ENCODE measurements at places on chromosomes 4 and X.
A peak's percentile ranks its signal among the peaks of the same experiment; 100 is the strongest.

GRCh38 chrX:2863646-2864045 is 34.9 kb downstream of the GYG2 start:
- H3K27me3 ChIP-seq = no peaks in the 10 kb centered on the region
- no peaks in the 10 kb centered on the region for H3K4me1 ChIP-seq
- H3K27ac ChIP-seq = no peak overlapping the region

GRCh38 chr4:80091688-80092087 is 18.7 kb upstream of the ANTXR2 start:
- no peak for DNase-seq
- no peaks in the 10 kb centered on the region for H3K27me3 ChIP-seq
- no peak overlapping the region for H3K4me3 ChIP-seq
- H3K27ac ChIP-seq = no peak overlapping the region
- H3K36me3 ChIP-seq = no peaks in the 10 kb centered on the region

DNA sequence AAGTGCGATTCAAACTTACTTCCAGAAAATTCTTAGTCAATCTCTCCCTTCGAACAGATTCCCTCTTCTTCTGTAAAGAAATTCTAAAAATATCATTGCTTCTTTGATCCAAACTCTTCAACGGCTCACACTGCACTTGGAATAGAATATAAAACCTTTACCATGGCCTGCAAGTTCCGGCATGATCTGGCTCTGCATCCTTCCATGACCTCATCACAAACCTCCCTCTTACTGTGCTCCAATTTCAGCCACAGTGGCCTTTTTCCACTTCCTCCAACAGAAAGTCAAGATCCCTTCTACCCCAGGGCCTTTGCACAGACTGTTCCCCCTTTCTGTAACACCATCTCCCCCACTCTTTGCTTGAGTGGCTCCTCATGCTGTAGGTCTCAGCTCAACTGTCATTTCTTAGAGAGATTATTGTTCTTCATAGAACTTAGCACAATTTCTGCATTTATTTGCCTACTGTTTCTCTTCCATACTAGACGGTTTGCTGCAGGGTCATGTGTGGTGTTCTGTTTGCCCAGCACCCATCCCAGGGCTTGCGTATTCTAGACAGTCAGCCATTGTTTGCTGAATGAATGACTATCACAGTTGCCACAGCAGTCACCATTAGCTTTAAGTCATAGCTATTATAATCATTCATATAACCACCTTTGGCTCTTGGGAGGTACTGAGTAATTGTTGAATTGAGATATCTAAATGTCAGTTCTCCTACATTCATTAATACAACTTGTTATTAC is 1.9 kb upstream of the STOX2 start:
- H3K4me3 ChIP-seq = no peak overlapping the region
- no peak overlapping the region for H3K27ac ChIP-seq
- peaks cover 18% of the 10 kb centered on the region for H3K27me3 ChIP-seq
- DNase-seq = no peak
- no peaks in the 10 kb centered on the region for H3K36me3 ChIP-seq

DNA sequence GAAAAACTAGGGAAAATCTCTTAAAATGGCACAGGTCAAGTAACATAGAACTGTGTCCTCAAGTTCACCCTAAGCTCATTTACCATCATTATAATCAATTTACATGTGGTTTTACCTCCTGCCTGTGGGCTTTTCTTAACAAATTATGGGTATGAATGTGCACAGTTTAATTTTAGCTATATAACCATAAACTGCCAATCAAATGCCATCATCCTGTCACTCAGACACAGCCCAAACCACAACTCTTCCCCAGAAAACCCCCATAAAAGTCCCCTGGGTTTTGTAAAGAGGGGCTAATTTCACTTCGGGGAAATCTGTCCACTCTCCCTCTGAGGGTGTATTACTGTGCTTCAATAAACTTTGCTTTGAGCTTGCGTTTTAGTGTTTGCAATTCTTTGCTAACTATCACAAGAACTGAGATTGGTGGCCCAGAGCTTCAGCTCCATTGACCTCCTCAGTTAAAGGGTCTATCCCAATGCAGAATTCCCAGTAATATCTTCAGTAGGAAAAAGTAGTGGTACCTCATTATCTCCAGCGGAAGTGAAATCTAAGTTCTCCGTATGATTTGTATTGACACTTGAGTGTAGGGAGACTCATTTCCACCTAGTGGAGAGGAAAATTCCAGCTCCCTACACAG is 394.6 kb downstream of the SPOCK3 start:
- no peak overlapping the region for H3K4me3 ChIP-seq
- no peak for DNase-seq
- no peak overlapping the region for H3K27ac ChIP-seq
- H3K4me1 ChIP-seq = no peaks in the 10 kb centered on the region
- no peaks in the 10 kb centered on the region for H3K36me3 ChIP-seq
- H3K27me3 ChIP-seq = no peaks in the 10 kb centered on the region

GRCh38 chrX:40175511-40176350 is 78.0 kb upstream of the BCOR start:
- H3K4me3 ChIP-seq = peak overlapping the region; percentile 43
- H3K27ac ChIP-seq = peak overlapping the region; percentile 94
- DNase-seq = peak; percentile 92
- H3K4me1 ChIP-seq = peaks cover 63% of the 10 kb centered on the region
- peaks cover 71% of the 10 kb centered on the region for H3K27me3 ChIP-seq

DNA sequence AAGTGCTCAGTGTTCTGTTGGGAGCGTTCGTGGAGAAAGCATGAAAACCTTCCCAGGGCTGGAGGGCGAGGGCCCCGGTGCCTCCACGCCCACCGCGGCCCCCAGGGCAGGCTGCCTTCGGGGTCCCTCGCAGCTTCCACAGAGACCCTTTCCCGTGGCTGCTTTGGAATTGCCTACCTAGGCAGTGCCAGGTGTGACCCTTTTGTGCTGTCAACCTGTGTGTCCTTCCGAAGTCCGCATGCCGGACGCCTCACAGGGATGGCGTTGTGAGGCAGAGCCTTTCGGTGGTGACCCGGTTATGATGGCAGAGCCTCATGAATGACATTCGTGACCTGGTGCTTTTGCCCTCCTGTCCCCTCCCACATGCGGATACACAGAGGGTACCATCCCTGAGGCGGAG is 17.4 kb downstream of the TMEM175 start:
- no peak overlapping the region for H3K27ac ChIP-seq
- H3K4me3 ChIP-seq = no peak overlapping the region
- H3K36me3 ChIP-seq = peaks cover 10% of the 10 kb centered on the region
- no peaks in the 10 kb centered on the region for H3K27me3 ChIP-seq
- no peak for DNase-seq

DNA sequence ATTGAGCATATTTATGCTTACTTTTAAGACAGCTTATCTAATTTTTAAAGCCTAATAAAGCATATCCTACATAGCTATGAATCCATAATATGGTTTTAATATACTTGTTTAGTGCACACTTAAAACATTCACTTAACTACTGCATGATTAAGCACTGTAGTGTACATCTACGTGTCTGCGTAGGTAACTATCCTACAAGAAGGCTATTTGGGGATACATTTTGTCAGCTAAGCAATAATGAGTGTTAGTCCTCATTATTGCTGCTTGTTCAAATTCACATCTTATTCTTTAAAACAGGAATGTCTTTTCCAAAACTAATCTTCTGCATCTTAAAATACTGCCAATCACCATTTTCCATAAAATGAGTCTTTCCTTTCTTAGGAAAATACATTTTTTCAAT is 38.6 kb downstream of the GASK1B start:
- no peak for DNase-seq
- no peaks in the 10 kb centered on the region for H3K4me1 ChIP-seq
- no peak overlapping the region for H3K4me3 ChIP-seq

DNA sequence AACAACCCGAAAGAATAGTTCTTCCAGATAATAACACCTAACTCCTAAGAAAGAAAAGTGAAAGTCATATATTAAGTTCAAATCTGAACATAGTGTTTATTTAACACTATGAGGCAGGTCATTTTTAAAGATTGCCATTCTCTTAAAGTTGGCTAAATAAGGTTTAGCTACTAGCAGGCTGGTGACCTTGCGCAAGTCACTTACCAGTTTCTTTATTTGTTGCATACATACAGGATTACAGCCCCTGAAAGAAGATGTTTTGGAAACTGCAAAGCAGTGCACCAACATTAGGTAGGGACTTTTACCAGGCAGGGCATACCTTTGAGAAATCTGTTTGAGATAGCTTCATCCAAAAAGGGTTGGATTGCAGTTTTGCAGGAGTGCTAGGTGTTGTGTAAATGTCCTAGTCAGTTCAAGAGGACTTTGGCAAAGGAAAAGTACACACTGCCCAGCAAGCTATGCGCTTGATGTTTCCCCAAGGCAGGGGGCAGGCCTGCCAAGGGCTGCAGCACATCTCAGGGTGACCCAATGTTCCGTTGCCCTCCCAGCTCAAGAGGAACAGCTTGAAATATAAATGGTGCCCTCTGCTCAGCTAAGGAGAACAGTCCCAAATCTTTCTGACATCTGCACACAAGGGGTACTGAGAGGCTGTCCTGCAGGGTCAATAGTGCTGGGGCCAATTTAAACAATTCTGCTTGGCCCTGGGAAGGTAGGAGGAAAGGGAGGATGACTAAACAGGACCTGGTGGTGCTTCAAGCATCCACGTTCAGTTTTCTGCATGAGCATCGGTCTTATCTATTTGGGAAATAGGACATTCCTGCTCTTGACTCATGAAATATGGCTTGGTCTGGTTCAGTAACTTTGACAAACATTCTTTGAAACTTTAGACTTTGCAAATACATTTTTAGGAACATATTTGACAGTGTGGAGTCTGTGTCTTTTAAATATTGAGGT is 130.8 kb downstream of the COL4A6 start:
- peaks cover 2% of the 10 kb centered on the region for H3K27me3 ChIP-seq
- no peaks in the 10 kb centered on the region for H3K4me1 ChIP-seq
- no peak overlapping the region for H3K4me3 ChIP-seq

GRCh38 chr4:74570095-74570494 is 125.2 kb downstream of the AREG start:
- no peak overlapping the region for H3K27ac ChIP-seq
- H3K36me3 ChIP-seq = no peaks in the 10 kb centered on the region
- H3K27me3 ChIP-seq = no peaks in the 10 kb centered on the region
- no peak overlapping the region for H3K4me3 ChIP-seq
- DNase-seq = no peak

DNA sequence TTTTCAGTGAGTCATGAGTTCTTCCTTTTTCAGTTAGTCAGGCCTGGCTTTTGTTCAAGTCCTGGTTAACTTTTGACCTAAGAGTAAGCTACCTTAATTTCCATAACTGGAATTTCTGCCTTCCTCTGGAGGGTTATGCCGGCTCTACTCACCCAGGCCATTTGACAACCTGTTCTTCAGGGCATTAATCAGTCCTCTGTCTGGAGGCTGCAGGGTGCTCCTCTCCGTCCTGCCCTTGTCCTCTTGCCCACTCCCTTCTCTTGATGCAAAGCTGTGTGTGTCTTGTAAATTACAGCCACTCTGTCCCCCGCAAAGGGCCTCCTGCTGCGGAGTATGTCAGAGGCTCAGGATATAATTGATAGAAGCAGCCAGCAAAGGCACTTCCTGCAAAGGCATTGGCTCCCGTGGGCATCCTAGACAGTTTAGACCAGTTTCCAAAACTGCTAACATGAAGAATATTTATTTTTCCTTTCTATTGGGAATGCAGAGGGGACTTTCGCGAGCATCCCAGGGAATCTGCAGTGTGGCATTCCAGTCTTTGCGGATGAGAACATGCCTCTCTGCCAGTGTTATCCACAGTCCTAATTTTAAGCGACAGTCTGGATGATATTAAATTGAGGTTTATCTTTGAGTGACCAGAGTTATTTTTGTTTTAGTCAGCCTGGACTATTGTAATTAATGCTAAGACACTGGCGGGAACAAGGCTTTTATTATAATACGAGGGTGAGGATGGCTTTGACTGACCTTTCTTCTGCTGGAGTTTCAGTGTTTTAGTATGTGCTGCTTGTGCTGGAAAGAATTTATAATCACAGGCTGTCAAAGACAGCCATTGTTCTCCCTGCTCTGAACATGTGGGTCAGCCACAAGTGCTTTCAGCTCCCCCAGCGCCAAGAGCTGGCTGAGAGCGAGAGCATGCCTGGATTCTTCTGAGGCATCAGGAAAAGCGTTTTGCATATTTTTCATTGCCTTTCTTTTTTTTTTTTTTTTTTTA is 74.2 kb downstream of the LIMCH1 start:
- no peak overlapping the region for H3K4me3 ChIP-seq
- H3K27me3 ChIP-seq = no peaks in the 10 kb centered on the region

DNA sequence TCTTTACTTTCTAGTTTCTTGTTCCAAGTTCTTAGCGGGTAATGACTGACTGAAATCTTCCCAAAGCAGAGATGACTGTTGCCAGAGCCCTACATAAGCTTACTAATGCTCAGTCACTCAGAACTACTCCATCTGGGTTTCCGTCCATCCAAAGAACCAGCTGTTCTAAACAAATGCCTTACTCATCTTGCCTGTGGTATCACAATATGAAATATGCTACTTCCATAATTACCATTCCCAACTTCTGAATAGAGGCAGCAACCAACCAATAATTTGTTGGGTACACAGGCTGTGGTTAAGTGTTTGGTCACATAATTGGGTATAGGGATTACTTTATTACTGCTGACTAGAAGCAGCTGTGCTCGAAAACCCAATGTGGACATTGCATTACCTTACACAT is 930.2 kb upstream of the DIAPH2 start:
- H3K36me3 ChIP-seq = no peaks in the 10 kb centered on the region
- H3K27ac ChIP-seq = no peak overlapping the region
- no peaks in the 10 kb centered on the region for H3K27me3 ChIP-seq
- H3K4me3 ChIP-seq = no peak overlapping the region

GRCh38 chr4:117560329-117560728 is 474.0 kb upstream of the NDST3 start:
- no peaks in the 10 kb centered on the region for H3K36me3 ChIP-seq
- no peak overlapping the region for H3K27ac ChIP-seq
- no peaks in the 10 kb centered on the region for H3K4me1 ChIP-seq
- H3K4me3 ChIP-seq = no peak overlapping the region

DNA sequence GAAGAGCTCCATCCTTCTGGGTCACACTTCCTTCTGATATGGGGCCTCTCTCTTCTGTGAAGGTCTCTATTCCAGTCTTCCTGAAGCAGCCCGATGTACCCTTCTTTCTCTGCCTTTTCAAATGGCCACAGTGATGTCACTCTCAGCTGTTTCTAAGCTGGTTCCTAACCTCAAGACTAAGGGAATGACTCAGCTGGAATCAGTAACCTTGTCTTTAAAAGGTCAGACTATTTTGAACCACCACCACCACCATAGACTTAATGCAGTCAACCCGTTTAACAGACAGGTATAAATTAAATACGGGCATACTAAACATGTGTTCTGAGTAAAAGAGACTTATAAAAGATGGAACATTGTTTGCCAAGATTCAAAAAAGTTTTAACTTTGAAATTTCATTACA is 121.0 kb downstream of the PPA2 start:
- no peaks in the 10 kb centered on the region for H3K27me3 ChIP-seq
- H3K27ac ChIP-seq = no peak overlapping the region
- H3K36me3 ChIP-seq = no peaks in the 10 kb centered on the region
- H3K4me1 ChIP-seq = no peaks in the 10 kb centered on the region
